Stimulated activated CD4-positive, alpha-beta T cell treated with anti-CD3 and anti-CD28 coated beads, Interleukin-4, amount 100 ng/mL, for 4 hours (primary cell): ENCODE measurements at places on chromosomes 6 and 20.

DNA sequence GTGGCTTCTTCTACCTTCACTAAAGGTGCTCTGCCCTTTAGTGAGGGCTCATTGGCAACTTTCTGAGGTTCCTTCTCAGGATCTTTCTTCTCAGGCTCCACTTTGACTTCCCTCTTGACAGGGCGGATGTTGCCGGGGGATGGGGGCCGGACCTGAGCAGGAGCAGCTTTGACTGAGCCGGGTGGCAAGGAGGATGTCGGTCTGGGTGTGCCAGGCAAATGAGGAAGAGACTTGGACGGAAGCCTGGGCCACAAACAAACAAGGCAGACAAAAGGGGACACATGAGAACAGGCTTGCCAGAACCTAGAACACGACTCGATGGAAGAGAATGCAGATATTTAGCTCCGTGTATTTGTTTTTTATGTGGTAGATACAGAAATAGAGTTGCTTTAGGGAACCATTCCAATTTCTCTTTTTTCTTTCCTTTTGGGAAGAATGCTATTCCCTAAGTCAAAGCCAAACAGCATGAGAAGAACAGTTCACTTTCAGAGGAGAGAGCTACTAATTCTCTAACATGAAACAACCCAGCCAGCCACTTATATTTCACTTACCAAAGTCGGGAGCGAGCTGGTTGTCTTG, 76.2 kb upstream of the BCLAF1 start:
- no peak for DNase-seq

GRCh38 chr20:19056909-19057308, 155.5 kb upstream of the SLC24A3 start:
- no peak for DNase-seq

- no peak for DNase-seq
Measured at GRCh38 chr6:51934098-51934497, 153.3 kb downstream of the PKHD1 start.

DNA sequence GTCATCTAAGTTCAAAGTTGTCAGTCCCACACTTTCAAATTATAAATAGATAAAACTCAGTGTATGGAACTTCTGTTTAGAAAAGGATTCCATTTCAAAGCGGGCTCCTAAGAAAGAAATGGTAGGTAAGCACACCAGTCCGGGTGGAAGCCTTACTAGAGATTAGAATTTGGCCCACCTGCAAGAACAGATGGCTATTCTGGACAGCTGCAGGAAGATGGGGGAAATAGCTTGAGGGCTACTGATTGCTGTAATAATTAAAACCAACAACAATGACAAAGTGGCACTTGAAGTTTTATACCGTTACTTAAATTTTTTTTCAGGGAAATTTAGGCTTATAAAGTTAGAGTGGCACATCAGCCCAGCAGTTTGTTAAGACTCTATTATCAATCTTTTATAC, 83.3 kb downstream of the HIVEP2 start:
- DNase-seq = no peak

GRCh38 chr6:8000188-8000596, 64.0 kb downstream of the BLOC1S5 start:
- no peak for DNase-seq

DNA sequence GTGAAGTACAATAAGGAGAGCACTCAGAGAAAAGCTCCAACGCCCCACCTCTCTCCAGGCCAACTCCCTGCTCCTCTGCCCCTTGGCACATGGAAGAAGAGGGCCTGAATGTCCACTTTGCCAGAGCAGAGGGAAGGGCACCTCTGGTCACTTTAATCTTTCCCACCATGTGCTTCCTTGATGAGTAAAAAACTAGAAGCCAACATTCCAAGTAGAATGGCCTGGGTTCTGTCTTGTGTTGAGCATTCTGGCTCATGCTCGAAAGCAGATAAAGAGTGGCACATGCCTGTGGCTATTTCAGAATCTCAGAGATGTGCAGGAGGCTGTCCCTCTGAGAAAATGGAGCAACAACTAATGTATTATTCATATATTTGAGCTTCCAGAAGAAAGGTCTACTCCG, 177.4 kb upstream of the PLN start:
- no peak for DNase-seq

DNA sequence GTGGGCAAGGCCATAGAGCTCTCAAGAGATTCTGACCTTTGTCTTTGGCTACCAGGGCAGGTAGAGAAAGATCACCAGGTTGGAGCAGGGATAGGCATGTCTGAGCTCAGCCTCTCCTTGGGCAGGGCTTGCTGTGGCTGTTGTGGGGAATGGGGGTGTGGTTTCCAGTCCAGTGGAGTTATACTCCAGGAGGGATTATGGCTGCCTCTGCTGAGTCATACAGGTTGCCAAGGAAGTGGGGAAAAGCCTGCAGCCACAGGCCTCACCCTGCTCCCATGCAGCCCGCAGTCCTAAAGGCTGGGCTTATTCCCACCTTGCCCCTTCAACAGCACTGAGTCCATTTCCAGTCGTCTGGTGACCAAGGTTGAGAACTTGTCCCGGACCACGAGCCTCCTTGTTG, 21.9 kb downstream of the MEP1A start:
- no peak for DNase-seq

DNA sequence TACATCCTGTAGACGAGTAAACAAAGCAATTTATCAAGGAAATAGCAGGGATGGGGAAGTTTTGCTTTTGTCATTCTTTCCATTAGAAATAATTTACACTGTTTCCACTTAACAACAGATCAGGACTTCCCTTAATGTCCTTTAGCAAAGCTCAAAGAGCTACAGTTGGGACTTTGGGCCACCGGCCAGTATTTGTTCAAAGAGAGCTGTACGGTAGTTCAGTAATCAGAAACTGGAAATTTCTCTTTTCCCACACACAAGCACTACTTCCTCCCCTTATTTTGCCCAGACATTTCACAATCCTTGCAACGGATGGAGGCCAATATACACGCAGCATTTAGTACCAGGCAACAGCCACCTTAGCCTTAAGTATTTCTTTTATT, 12.1 kb upstream of the HINT3 start:
- DNase-seq = no peak

DNA sequence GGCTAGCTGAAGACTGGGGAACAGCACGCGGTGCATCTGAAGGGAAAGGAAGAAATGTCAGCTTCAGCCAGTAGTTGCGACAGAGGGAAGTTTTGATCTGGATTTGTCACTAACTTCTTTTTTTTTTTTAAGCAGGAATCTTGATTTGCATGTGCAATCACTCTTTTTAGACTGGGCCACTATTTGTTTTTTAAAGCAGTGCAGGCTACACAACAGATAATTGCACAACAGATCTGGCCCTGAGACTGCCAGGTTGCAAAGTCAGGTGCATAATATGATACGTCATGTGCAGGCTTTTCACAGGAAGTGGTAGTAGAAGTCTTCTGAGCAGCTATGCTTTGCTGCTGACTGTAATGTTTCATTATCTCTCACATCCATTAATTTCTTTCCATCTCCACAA, 13.5 kb downstream of the PFDN4 start:
- no peak for DNase-seq

GRCh38 chr6:162385980-162386379, 341.6 kb downstream of the PRKN start:
- no peak for DNase-seq

DNA sequence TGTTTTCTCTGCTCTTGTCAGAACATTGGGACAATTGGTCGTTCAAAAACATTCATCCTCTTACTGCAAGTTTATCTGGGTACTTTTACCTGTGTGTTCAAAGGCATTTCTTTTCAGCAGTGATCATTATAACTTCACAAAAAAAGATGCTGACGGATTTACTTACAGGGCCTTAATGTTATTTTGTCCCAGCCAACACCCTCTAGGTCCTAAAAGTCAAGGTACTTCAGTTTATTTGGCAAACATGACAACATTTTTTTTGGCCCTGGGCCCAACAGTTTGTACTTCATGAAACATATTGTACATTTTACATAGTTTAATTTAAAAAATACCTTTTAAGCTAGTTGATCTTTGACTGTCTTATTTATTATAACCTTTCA, 241.2 kb upstream of the TAB2 start:
- DNase-seq = no peak

- DNase-seq = no peak
Measured at GRCh38 chr20:35886537-35886936, 67.8 kb downstream of the SCAND1 start.
